ENCODE measurements at places on chromosomes 1 and 21.

DNA sequence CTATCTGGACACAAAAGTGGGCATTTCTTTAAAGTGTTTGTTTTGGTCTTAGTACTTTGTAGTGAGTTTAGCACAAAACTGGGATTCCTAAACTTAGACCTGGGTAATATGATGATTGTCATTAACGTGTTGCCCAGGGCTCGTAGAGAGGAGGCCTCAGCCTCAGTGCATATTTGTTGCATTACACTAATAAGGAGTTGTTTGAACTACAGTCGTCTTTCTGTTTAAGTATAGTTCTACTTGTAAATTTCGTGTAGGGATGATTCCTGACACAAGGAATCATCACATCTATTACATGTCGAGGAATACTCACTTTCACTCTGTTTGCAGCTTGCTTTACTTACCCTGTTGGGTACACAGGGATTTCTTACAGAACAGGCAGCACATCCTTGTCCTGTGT, 85.0 kb downstream of the PRDM2 start:
- no peak for DNase-seq

GRCh38 chr1:2236695-2237677, 8.9 kb downstream of the SKI start:
- no peak for DNase-seq

DNA sequence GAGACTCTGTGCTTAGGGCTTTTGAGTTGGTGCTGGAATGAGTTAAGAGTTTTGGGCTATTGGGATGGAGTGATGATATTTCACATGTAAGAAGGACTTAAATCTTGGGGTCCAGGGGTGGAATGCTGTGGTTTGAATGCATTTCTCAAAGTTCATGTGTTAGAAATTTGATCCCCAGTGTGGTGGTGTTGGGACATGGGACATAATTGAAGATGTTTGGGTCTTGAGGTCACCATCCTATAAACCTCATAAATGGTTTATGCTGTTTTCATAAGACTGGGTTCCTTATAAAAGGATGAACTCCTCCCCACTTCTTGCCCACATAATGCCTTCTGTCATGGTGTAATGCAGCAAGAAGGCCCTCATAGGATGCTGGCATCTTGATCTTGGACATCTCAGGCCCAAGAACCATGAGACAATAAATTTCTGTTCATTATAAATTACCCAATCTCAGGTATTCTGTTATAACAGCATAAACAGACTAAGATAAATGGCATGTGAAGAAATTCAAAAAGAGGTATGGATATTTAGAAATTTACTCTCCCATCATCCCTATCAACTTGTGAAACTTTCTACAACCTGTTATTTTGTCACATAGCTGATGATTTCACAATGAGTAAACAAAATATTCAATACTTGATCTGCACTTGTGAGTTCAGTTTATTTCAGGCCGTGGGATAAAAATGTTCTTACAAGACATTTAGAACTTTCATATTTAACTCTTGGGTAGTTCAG, 48.0 kb upstream of the NEK7 start:
- peak; percentile 78 for DNase-seq

DNA sequence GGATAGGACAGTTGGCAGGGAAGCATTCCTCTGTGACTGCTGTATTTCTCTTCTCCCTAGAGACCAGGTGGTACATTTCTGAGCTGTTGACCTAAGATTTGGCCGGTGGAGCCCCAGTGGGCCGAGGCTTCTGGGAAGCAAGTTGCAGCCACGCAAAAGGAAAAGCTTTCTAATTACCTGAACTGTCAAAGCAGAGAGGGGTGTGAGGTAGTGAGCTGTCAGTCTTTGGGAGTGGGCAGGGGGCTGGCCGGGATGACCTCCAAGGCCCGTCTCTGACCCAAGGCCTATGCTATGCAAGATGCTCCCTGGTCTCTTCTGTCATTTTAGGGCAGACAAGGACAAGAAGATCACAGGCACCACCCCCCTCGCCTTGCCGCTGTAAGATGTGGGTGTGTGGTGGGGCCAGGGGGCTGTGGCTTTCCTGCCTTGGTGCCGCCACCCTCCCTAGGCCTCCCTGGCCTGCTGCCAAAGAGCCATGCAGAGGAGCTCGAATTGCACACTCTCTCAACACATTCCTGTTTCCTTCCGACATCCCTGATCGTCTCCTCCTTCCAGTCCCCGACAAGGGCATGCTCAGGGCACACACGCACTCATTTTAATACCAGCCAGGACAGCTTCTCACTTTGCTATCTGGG, 7.7 kb downstream of the PADI1 start:
- peak; percentile 86 for DNase-seq

GRCh38 chr21:29939924-29940275, at the start of gene GRIK1:
TSS of gene GRIK1 (minus strand) at chr21:29939996.
- no peak for DNase-seq

DNA sequence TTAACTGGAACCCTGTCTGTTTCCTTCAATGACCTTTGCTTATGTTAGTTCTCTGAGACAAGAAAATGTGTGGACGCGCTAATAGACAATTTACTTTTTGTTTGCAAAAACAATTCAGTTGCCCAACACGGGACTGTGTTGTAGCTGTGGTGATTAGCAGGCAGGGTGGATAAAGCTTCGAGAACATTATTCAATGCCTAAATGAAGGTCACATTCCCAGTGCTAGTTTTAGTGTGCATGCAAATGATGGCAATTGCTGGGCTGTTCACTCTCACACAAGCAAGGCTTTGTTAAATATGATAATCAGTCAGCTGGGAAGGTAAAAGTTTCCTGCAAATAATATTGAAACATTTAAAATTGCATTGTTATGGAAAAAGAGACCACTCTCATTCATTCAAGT, 188.4 kb downstream of the BACH1 start:
- no peak for DNase-seq

- DNase-seq = no peak
These were observed 146.1 kb upstream of the LMO4 start for GRCh38 chr1:87182611-87183010.

DNA sequence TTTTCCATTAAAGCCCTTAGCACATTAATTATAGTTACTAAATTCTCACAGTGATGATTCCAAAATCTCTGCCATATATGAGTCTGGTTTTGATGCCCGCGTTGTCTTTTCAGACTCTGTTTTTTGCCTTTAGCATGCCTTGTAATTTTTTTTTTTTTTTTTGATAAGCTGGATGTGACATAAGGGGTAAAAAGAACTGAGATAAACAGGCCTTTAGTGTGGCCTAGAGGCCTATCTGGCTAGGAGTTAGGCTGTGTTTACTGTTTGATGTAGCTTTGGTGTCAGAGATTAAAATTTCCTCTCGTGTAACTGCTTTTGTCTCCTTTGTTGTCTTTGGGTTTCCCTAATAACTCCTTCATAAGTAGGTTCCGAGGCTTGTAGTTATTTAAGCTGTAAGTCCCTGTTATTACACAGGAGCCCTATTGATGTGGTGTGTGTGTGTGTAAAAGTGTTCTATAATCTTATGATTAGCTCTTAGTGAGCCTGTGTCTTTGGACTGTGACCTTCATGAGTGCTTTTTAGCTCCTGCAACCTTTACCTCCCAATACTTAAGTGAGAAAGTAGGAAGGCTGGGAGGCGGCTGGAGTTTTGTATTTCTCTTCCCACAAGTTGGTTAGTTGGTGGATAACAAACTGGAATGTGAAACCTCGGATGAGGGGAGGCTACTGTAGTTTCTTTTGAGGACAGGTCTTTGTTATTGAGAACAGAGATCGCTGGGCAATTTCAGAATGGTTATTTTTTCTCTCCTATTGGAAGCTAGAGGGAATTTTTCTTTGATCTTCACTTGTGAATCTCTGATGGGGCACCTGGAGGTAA, 19.3 kb downstream of the HS2ST1 start:
- no peak for DNase-seq

DNA sequence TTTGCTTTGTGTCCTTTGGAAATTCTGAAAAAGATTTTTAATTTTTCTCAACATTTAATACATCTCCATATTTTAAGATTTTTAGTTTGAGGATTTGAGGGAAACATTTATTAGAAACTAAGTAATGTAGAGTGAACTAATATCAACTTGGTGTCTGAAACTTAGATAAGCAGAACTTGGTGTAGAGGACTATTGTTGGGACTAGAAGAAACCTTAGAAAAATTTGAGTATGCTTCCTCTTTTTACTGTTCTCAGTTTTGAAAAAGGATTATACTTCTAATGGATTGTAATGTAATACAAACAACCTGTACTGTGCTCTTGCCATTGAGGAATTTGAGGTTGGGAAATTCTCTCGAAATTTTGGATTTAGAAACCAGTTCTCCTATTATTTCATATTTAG, 2.4 kb downstream of the FNBP1L start:
- DNase-seq = no peak

- DNase-seq = peak; percentile 23
These were observed 14.8 kb upstream of the KIF1B start for GRCh38 chr1:10195570-10195969.
